ENCODE measurements at places on chromosomes 11 and 22. TPM values are rescaled to one million over a fixed set of nuclear protein-coding genes. Genes with fewer than 3 reads are reported as not detected.

RAB3IL1 gene
- total RNA-seq = 4.9 TPM

CALCA gene
- not detected for total RNA-seq

FAM111A gene
- total RNA-seq = 2.0 TPM

PHETA2 gene
- 1.8 TPM for total RNA-seq

POLR2L gene
- 84.1 TPM for total RNA-seq

ADM2 gene
- total RNA-seq = not detected

CD3E gene
- total RNA-seq = not detected

PLAAT4 gene
- total RNA-seq = 3.8 TPM

SLC22A12 gene
- total RNA-seq = not detected

RANGAP1 gene
- 43.3 TPM for total RNA-seq

MUC5AC gene
- total RNA-seq = not detected

ANAPC15 gene
- 21.2 TPM for total RNA-seq

CLMP gene
- total RNA-seq = 5.1 TPM

KCNQ1 gene
- 1.00 TPM for total RNA-seq

FGF19 gene
- not detected for total RNA-seq

ENTHD1 gene
- not detected for total RNA-seq

CNIH2 gene
- not detected for total RNA-seq

UPB1 gene
- 0.25 TPM for total RNA-seq

MMP12 gene
- total RNA-seq = not detected

OR8U1 gene
- not detected for total RNA-seq

ELMOD1 gene
- 1.4 TPM for total RNA-seq

TRIM48 gene
- not detected for total RNA-seq

ANO1 gene
- 4.7 TPM for total RNA-seq

SMIM38 gene
- total RNA-seq = 0.66 TPM

RTN4RL2 gene
- total RNA-seq = 2.8 TPM

OR52A1 gene
- total RNA-seq = not detected

SLCO2B1 gene
- 4.6 TPM for total RNA-seq

SYT7 gene
- 4.9 TPM for total RNA-seq

SFI1 gene
- total RNA-seq = 3.1 TPM

SOX6 gene
- 38.5 TPM for total RNA-seq

SLC22A8 gene
- total RNA-seq = not detected

APLNR gene
- total RNA-seq = 0.76 TPM

CCDC88B gene
- 0.98 TPM for total RNA-seq

DGCR6 gene
- total RNA-seq = 14.5 TPM

CELSR1 gene
- 0.10 TPM for total RNA-seq

TMEM121B gene
- total RNA-seq = 0.20 TPM

PTPRJ gene
- 5.9 TPM for total RNA-seq

SSTR3 gene
- total RNA-seq = not detected

CCDC87 gene
- 0.41 TPM for total RNA-seq

RIC3 gene
- 2.2 TPM for total RNA-seq

OR52N5 gene
- not detected for total RNA-seq

WBP2NL gene
- 0.59 TPM for total RNA-seq

NEFH gene
- 0.18 TPM for total RNA-seq
